Aorta (tissue), 5 donors: ENCODE measurements at places on chromosomes 7 and 10.

DNA sequence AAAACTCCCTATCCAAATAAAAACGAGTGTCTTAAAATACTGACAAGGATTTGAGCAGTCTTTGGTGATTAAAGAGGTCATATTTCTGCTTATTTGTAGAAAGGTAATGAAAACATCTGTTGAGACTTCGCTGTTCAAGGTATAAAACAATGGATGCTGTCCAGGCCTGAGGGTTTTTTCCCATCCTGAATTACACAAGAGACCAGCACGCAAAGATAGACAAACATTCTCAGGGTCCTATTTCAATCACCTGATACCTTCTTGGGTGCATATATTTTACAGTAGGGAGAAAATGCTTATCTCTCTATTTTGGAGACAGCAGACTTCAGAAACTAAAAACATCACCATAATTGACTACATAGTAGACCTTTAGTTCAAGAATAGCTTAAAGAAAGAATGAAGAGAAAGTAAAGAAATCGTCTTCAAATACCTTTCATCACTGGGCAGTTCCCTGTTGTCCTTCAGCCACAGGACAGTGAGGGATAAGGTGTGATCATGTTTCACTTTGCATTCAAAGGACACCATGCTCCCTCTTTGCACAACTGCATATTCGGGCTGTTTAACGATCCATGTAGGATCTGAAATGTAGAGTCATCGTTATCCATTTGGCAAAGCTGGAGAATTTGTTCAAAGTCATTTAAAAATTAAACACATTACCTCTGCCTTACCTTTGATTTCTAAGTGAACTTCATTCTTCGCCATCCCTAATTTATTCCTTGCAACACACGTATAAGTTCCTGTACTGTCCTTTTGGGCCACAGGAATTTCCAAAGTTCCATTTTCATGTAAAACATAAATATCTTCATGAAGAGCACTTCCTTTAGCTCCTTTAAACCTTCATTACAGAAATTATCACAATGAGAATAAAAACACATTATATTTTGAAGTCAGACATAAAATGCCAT lies 63.7 kb upstream of the LAMB4 start:
- H3K27ac ChIP-seq: no peak overlapping the region
- H3K27me3 ChIP-seq: no peaks in the 10 kb centered on the region
- no peaks in the 10 kb centered on the region for H3K4me1 ChIP-seq
- no peak overlapping the region for H3K4me3 ChIP-seq

DNA sequence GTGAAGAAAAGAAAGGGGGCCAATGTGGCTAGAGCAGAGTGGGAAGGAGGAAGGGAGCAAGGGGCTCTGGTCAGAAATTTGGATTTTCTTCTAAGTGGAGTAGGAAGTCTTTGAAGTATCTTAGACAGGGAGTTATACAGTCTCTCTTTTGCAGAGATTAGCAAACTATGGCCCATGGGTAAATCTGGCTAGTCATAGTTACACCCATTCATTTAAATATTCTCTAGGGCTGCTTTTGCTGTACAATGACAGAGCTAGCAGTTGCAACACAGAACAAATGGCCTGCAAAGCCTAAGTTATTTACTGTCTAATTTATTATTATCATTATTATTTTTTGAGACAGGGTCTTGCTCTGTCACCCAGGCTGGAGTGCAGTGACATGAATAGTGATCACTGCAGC lies 10.5 kb upstream of the LAMB4 start:
- no peaks in the 10 kb centered on the region for H3K4me1 ChIP-seq
- H3K27me3 ChIP-seq: no peaks in the 10 kb centered on the region
- H3K27ac ChIP-seq: no peak overlapping the region
- H3K4me3 ChIP-seq: no peak overlapping the region

GRCh38 chr10:133143200-133143533 lies 16.9 kb upstream of the KNDC1 start:
- H3K4me3 ChIP-seq: no peak overlapping the region
- H3K27ac ChIP-seq: no peak overlapping the region
- no peaks in the 10 kb centered on the region for H3K4me1 ChIP-seq
- no peaks in the 10 kb centered on the region for H3K36me3 ChIP-seq
- no peaks in the 10 kb centered on the region for H3K27me3 ChIP-seq

DNA sequence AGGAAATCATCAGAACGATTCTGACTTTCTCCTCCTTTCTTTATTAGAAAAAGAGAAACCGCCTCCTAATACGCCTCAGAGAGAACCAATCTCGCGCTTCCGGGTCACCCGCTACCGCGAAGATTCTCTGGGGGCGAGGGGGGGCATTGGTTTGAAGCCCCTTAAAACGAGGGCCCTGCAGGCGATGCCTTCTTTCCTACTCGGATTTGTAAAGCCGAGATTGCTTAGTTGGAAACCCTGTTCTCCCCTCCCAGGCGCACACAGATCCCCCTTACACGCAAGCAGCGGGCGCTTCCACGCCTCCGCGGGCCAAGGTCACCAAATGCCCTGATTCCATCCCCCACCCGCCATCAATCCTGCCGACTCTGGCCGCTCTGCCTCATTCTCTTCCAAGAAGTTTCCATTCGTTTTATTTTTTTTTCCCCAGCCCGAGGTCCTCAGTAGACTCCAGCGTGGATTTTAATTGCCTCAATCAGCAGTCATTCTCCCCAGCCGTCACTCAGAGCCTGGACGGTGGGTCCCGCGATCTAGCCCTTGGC lies 1.1 kb upstream of the GAD2 start:
- H3K27ac ChIP-seq: no peak overlapping the region
- H3K36me3 ChIP-seq: no peaks in the 10 kb centered on the region
- no peaks in the 10 kb centered on the region for H3K4me1 ChIP-seq
